ENCODE measurements at places on chromosomes 16 and 17.

GRCh38 chr16:87229230-87230188 is 87.7 kb downstream of the C16orf95 start:
- no peak for DNase-seq

DNA sequence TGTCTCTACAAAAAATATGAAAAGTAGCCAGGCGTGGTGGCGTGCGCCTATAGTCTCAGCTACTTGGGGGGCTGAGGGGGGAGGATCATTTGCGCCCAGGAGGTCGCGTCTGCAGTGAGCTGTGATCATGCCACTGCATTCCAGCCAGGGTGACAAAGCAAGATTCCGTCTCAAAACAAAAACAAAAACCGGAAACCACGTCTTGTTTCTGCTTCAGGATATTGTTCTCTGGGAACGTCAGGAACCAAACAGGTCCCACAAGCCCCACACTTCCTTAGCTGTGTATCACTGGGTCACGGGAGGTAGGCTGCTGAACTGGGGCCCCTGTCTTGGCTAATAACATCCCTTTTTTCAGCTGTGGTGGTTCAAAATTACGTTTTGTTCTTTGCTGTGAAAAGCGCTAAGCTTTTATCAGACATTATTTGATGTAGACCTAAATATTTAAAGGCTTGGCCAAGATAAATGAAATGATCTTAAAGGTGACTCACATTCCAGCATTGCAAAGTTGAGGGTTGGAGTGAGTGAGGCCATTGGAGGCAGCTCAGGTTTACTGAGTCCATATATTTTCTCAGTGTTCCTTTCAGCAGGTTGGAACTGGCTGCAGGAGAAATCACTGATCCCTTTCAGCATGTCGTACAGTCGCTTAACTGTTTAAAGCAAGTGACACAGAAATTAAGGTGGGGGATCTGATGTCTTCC is 16.4 kb upstream of the SEC14L1 start:
- DNase-seq, result no peak

- no peak for DNase-seq
Measured at GRCh38 chr16:89985219-89985618, 34.0 kb downstream of the DBNDD1 start.

DNA sequence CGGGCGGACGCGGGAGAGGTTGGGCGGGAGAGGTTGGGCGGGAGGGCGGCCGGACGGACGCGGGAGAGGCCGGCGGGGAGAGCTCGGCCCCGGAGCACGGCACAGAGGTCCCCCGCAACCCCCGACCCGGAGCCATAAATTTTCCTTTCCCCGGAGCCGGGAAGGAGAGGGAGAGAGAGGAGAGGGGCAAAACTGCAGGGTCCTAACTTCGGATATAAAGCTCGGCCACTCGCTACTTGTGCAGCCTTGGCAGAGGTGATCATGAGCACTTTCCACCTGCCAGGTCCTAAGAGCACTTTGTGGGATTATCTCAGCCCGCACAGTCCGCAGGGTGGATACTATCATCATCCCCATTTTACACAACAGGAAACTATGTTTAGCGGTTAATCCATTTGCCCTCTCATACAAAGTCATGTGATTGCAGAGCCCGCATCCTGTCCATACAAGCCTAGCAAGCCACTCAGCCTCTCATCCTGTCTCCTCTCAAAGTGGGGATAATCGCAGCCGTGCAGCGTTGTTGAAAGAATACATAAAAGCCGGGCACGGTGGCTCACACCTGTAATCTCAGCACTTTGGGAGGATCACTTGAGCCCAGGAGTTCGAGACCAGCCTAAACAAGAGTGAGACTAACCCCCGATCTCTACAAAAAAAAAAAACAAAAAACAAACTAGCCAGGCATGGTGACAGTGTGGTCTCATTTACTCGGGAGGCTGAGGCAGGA is 780 bp upstream of the DCAKD start:
- DNase-seq, result peak; percentile 44

DNA sequence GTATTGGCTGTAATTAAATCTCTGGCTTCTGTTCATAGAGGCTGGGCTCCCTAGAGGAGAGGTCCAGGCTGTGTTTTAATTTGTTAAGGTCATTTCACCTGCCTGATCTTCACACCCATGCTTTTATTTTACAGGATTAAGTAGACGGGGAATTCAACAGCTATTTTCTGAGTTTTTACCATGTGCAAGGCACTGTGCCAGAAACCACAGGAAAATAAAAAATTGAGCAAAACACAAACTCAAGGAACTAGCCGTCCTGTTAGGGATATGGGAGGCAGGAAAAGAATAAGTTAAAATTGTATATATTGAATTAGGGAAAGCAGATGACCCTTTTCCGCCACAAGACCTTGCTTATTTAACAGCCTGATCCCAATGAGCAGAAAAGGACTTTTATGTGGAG is 29.1 kb downstream of the HS3ST3A1 start:
- no peak for DNase-seq

GRCh38 chr17:32007463-32008298 is 498 bp downstream of the LRRC37B start:
- peak; percentile 50 for DNase-seq

DNA sequence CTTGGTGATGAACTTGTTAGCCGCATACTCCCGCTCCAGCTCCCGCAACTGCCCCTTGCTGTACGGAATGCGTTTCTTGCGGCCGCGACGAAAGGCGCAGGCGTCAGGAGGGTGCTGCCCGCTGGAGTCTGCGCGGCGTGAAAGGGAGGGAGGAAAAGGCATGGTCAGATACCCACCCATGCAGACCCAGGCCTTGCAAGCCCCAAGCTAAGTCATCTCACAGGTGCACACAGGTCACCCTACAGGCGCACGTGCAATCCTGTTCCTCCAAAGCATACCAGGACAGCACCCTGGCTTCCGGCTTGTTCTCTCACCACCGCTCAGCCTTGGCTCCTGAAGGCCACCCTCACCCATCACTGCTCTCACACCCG is 1.6 kb downstream of the HOXB13 start:
- no peak for DNase-seq

GRCh38 chr16:84739349-84740124 is 39.7 kb downstream of the USP10 start:
- no peak for DNase-seq

DNA sequence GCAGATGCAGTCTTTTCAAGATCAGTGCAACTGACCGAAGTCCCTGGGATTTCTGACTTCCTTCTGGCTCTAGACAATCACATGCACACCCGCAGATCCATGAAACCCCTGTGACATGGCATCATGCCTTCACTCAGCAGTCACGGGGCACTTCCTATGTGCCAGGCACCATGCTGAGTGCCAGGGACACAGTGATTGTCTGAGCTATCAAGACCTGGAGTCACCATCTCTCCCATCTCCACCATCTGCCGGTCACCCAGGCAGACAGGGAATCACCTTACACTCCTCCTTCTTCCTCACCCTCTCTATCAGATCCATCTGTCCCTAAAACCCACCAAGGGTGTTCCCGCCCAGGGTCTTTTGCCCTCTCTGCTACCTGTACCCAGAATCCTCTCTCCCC is 5.3 kb downstream of the BEAN1 start:
- no peak for DNase-seq

DNA sequence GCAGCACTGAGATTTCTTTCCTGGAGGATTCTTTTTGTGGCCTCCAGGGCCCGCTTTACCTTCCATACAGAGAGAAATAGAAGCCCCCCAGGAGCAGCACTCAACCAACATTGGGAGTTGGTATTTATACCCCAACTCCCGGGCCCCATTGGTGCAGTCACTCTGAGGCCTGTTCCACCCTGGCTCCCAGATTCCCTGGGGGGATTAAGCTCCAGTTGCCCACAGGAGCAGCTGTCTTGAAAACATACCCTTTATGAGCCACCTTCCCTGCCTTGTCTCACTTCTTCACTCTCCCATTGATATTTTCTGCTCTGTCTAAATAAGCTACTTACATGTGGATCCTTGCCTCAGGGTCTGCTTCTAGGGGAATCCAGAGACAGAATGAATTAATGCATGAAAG is 167.8 kb downstream of the KATNIP start:
- no peak for DNase-seq

DNA sequence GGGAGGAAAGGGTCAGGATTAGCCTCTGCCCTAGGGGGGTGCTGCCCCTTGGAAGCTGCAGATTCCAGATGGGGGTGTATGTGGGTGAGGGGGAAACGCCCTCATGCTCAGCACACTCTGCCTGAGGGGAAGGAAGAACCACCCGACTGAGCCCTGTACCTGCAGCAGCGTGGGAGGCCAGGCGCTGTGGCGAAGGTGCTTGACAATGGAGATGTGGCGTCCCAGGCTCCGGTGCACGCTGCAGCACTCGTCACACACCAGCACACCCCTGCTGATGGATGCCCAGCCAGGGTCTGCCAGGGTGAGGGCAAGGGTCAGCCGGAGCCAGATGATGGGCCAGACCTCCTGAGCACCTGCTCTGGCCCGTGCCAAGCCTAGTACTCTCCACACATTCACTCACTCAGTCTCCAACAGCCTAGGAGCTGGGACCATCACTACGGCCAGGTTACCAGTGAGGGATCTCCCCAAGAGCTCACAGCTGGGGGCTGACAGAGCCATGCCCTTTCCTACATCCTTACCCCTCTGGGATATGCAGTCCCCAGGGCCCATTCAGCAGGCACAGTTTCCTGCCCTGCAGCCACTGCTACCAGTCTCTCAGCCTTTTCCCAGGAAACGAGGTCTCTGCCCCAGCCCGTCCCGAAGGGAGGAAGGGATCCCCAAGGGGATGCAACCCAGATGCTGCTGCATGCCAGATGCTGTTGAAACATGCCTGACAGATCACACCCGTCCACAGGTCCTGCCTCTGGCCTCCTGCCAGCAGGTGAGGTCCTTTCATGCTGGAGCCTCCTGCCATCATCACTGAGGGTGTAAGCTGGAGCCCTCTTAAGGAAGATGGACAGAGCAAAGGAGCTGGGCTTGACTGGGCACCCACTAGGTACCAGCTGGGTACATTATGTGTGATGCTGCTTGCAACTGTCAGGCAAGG is 5.9 kb downstream of the GIT1 start:
- DNase-seq, result no peak

DNA sequence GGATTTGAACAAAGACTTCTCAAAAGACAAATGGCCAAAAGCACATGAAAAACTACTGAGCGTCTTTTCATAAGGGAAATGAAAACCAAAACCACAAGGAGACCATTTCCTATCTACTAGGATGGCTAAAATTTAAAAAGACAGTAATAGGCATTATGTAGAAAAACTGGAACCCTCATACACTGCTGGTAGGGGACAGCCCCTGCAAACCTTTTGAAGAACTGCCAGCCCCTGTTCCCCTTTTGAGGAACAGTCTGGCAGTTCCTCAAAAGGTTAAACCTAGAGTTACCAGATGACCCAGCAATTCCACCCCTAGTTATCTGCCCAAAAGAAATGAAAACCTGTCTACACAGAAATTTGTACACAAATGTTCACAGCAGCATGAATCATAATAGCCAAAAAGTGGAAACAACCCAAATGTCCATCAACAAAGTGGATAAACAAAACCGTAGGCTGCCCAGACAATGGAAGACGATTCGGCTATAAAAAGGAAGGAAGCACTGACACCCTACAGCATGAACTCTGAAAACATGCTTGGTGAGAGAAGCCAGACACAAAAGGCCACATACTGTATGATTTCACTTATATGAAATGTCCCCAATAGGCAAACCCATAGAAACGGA is 22.9 kb downstream of the CDIP1 start:
- no peak for DNase-seq

DNA sequence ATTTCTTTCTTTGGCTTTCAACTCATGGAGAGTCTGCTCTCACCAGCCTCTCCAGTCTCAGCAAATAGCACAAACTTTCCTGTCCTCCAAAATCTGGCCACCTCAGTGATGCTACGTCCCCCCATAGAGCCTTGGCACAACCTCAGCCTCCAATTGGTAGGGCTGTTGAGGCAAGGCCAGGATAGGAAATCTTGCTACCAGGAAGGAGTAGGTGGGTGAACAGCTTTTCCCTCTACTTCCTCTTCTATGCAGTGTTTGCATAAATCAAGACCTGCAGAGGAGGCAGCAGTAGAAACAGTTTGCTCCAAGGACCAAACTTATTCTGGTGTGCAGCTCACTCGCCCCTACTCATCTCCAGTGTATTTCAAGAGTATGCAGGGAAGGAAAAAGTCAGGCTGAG is 701 bp upstream of the DPEP2 start:
- DNase-seq, result no peak

- no peak for DNase-seq
Measured at GRCh38 chr16:14155572-14156190, 84.6 kb downstream of the MRTFB start.

GRCh38 chr16:69921127-69921526 is 30.0 kb upstream of the CLEC18A start:
- no peak for DNase-seq

- no peak for DNase-seq
Measured at GRCh38 chr17:58702708-58703107, 10.3 kb downstream of the RAD51C start.

GRCh38 chr16:86211800-86212199 is 298.5 kb upstream of the FOXF1 start:
- DNase-seq, result no peak

GRCh38 chr16:9922441-9922840 is 259.8 kb downstream of the GRIN2A start:
- no peak for DNase-seq

DNA sequence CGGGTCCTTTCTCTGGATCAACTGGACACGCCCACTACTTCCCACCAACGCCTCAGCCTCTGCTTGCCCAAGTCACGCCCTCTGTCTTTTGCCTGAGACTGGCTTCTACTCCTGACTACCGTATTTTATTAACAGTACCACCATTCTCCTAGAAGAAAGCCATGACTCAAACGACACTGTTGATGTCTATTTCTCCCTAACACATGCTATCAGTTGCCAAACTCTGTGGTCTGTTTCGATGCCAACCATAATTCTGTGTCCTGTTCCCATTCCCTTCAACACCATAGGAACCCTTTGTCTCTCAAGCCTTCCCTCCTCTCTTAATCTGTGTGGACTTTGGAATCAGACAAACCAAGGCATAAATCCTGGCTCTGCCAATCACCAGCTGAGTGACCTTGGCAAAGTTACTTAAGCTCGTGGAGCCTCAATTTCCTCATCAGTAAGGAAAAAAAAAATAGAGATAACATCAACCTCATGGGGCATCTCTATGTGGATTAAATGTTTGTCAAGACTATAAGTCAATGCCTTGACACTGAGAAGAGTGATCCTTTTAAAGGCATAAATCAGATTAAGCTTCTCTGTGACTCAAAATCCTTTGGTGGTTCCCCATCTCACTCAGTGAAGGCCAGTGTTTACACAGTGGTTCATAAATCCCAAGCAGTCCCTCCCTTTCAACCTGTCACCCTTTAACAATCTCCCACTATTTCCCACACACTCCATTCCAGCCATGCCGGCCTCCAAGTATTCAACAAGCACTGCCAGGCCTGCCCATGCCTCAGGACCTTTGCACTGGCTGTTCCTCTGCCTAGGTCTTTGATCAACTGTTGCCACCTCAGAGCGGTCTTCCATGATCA is 45.6 kb downstream of the ERN1 start:
- no peak for DNase-seq

- no peak for DNase-seq
Measured at GRCh38 chr16:72198771-72199201, 26.8 kb upstream of the PMFBP1 start.
